ENCODE measurements at places on chromosomes 12 and 14. TPM values are rescaled to one million over a fixed set of nuclear protein-coding genes. Genes with fewer than 3 reads are reported as not detected.

Gene SLC39A2
- total RNA-seq: 4.5 TPM

Gene PARPBP
- 19.0 TPM for total RNA-seq

Gene TMEM229B
- 2.7 TPM for total RNA-seq

Gene GLS2
- 7.0 TPM for total RNA-seq

Gene CD163
- 0.14 TPM for total RNA-seq

Gene LRIG3
- 51.4 TPM for total RNA-seq

Gene SPTSSA
- total RNA-seq: 19.6 TPM

Gene PLEKHD1
- 0.48 TPM for total RNA-seq

All from type B pancreatic cell (in vitro differentiated cells).